Chondrocyte (in vitro differentiated cells): ENCODE measurements at places on chromosomes 3 and 15. TPM values are rescaled to one million over a fixed set of nuclear protein-coding genes. Genes with fewer than 3 reads are reported as not detected.

DNA sequence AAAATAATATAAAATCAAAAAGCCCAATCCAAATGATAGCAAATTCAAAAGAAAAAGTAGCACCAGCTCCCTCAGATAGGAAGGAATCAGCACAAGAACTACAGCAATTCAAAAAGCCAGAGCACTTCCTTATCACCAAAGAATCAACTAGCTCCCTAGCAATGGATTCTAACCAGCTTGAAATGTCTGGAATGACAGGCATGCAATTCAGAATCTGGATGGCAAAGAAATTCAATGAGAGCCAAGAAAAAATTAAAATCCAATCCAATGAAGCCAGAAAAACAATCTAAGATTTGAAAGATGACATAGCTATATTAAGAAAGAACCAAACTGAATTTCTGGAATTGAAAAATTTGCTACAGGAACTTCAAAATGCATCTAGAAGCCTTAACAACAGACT is 1334.4 kb upstream of the ALCAM start:
- no peak for DNase-seq

Gene CTNNB1
- total RNA-seq: 487 to 677 TPM (median 488 TPM) in 3 replicates

DNA sequence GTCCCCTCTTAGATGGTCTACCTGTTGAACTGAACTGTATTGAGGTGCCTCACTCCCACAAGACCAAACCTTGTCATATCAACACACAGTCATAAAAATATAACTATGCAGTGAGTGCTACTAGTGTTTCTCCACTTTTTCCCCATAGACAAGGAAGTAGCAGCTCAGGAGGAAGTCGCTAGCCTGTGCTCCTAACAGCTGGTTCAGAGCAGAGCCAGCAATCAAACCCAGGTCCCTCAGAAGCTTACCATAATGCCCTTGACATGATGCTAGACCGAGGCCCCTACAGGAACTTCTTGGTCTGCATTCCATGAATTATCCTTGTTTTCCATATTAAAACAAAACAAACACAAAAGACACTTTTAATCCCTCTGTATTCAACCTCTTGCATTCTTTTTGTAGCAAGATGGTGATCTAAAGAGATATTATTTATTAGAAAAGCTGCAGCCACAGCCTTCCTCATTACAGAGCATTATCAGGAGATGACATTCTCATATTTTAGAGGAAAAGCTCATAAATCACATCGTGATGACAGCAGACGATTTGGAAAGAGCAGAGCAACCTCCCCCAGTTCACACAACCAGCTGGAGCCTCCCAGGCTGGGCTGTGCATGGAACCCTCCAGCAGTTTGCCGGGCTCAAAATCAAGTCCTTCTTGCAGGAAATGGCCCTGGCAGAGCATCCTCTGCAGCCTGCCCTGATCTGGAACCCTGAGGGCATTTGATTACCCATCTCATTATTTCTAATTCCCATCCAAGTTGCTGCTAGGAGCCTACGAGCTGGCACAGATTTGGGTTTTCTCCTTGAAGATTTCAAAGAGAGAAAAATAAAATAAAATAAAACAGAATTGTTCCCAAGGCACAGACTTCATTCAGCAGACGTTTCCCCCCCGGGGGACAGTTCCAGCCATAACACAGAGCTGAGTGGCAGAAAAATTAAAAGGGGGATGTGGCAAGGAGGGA is 118.8 kb downstream of the SRGAP3 start:
- DNase-seq: no peak

Gene CFAP100
- not detected in 3 replicates for total RNA-seq

DNA sequence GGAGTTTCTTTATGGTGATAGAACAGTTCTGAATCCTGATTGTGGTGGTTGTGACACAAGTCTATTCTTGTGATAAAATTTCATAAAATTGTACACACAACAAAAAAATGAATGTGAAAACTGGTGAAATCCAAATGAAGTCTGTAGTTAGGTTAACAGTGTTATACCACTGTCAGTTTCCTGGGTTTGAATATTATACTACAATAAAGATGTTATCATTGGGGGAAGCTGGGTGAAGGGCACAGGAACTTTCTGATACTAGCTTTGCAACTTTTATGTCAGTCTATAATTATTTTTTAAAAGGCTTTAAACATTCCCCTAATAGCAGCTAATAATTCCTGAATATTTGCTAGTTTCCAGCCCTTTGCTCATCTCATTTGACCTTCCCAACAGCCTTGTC is 319.8 kb downstream of the LRTM1 start:
- no peak for DNase-seq

Gene FBXO40
- 0.08 TPM in 1 of 3 replicates, not detected in the others for total RNA-seq

DNA sequence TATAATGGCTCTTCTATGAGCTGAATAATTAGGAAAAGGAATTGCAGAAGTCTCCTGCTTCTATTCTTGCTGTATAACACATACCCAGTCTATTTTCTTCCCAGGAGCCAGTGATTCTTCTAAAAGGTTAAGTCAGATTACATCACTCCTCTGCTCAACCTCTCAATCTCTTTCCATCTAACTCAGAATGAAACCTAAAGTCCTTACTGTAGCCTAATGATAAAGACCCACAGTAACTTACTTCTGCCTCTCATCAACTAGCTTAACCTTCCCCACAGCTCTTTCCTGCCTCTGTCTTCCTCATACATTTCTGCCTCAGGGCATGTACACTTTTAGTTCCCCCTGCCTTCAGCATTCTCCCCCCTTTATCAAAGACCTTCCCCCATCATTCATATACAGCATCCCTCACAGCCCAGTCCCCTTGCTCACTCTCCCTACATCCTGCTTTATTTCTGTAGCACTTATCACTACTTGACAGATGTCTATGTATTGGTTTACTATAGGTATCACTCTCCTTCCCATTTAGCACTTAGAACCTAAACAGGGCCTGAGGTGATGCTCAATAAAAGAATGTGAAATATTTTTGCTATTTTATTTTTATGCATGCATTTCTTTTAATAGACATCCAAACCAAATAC is 28.5 kb upstream of the CMTM6 start:
- DNase-seq: no peak

DNA sequence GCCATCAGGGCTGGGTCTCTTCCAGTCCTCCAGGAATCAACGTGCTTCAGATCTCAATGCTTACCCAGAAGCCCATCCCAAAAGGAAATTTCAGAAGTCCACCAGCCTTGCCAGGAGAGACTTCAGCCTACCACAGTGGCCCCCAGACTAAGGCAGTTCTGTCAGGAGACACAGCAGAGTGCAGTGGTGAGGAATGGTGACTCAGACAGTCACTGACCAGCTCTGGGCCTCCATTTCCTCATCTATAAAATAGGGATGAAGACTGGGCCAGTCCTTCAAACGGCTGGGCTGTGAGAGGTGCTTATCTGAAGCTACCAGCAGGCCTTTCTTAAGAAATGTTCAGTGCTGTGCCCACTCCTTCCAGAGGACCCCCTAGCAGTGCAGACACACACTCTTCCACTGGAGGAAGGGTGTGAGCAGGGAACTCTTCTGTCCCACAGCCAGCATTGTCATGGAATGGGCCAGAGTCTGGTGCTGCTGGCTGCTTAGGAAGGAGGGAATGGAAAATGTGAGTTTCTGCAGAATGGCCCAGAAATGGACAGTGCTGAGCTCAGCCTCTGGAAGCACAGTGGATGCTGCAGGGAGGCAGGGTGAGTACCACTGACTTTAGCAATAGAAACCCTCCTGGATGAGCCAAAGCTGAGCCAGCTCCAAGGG is 41.6 kb upstream of the DUSP7 start:
- DNase-seq: peak; percentile 34

DNA sequence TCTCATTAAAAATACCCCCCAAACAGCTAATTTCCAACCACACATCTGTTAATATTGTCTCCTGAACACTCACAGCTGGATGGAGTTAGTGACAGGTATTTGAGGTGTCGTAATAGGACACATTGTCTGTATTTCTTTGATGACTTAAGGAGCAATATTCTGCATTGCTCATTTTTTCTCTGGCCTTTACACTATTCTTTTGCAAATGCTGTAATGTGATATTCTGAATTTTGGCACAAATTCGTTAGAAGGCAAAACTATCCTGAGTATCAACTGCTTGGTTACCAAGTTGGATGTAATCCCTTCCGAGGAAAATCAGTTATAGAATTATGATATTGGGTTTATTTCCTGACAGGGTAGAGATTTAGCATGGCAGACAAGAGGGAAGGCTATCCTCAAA is 1030.2 kb downstream of the MCTP2 start:
- DNase-seq: no peak

Gene COMMD2
- 52.2 to 61.7 TPM (median 55.9 TPM) in 3 replicates for total RNA-seq

GRCh38 chr3:197674741-197675562 is 61.8 kb downstream of the RUBCN start:
- DNase-seq: no peak

DNA sequence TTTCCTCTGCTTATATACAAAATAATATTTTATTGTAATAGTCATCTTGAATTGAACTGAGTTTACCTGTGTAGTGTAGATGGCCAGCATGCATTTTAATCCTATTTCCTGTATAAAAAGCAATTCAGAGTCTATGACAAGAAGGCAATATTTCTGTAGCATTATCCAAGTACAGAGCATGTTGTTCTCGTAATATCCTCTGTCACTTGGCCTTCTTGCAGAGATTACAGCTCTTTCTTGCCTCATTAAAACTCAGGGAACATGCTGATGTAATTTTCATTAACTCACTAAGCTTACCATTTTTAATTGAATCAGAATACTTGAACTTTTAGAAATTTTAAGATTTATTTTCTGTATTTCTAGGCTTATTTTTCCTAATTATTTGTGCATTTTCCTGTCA is 203.3 kb upstream of the AGTR1 start:
- DNase-seq: no peak

Gene OR5K2
- total RNA-seq: not detected in 3 replicates

- DNase-seq: no peak
Measured at GRCh38 chr3:151315136-151315535, 1.5 kb downstream of the GPR87 start.

Gene CD200R1
- total RNA-seq: not detected in 3 replicates

- DNase-seq: no peak
Measured at GRCh38 chr15:74418575-74419338, 15.0 kb downstream of the SEMA7A start.

- no peak for DNase-seq
Measured at GRCh38 chr3:47047673-47048072, 68.2 kb downstream of the NBEAL2 start.

- no peak for DNase-seq
Measured at GRCh38 chr3:7410782-7411181, 549.9 kb downstream of the GRM7 start.

Gene TMCO5A
- total RNA-seq: not detected in 3 replicates

GRCh38 chr3:10322352-10322710 is 1.4 kb upstream of the SEC13 start:
- no peak for DNase-seq

Gene MCF2L2
- 1.6 to 2.6 TPM (median 2.1 TPM) in 3 replicates for total RNA-seq

Gene GCNT3
- 0.51 to 0.79 TPM (median 0.70 TPM) in 3 replicates for total RNA-seq

Gene GRK7
- total RNA-seq: not detected in 3 replicates

- no peak for DNase-seq
Measured at GRCh38 chr3:56762718-56763117, 39.0 kb downstream of the ARHGEF3 start.

DNA sequence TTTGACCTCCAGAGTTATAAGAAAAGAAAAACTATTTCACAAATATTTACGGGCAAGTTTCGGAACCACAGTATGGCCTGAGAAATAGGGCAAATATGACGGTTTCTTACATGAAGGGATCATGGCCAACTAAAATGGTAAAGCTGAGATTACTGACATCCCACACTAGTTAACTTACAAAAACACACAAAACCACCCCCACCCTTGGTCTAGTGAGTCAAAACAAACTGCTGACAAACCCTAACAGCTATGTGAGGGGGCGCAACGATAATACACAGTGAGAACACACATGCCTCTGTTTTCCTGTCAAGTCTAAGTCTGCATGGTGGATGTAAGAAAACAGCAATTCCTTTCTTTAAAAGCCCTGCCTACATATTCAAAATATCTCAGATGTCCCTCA is 32.3 kb downstream of the CBLB start:
- DNase-seq: no peak

DNA sequence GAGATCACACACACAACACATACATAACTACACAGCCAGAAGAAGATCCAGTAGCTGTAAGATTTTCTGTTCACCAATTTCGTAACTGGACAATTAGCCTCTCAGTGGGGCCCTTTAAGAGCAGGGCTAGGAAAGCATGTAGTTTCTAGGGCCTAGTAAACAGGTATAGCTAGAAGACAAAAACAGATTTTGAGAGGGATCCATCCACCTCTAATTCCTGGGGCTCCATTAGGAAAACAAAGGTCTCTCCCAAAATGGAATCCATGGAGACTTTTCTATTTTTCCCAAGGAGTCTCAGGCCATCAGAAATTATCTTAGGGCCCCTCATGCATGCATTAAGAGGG is 10.5 kb downstream of the KIF15 start:
- no peak for DNase-seq

Gene C2CD4A
- 0.10 TPM in 1 of 3 replicates, not detected in the others for total RNA-seq

Gene MGA
- 38.0 to 39.4 TPM (median 38.3 TPM) in 3 replicates for total RNA-seq

Gene SLC7A14
- 0.02 TPM in 1 of 3 replicates, not detected in the others for total RNA-seq

GRCh38 chr3:188875413-188875812 is 296.4 kb upstream of the TPRG1 start:
- DNase-seq: no peak

DNA sequence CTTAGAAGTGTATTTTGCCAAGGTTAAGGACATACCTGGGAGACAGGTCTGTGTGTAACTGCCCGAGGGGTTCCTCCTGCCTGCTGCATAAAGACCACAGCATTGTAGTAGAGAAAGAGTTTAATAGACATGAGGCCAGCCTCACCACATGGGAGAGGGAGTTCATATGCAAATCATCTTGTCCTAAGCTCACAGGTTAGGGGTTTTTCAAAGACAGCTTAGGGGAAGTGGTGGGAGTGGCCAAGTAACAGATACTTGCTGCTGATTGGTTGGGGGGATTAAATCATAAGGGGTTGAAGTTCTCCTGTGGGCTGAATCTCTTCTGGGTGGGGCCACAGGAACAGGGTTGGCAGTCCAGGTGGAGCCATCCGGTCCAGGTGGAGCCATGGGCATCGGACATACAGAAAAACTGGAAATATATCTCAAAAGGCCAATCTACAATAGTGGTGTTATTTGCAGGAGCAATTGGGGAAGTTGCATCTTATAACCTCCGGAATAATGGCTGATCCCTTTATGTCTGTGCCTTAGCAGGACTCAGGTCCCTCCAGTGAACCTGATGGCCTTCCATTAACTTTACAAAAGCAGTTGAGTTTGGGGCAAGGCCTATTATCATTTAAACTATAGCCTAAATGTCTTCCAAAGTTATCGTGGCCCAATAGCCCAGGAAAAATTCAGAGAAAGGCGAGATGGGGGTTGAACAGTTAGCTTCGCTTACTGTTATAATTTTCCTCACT is 86.0 kb upstream of the MFGE8 start:
- DNase-seq: peak; percentile 20
